AG08395 (cell line): ENCODE measurements at places on chromosomes 1 and 21.

DNA sequence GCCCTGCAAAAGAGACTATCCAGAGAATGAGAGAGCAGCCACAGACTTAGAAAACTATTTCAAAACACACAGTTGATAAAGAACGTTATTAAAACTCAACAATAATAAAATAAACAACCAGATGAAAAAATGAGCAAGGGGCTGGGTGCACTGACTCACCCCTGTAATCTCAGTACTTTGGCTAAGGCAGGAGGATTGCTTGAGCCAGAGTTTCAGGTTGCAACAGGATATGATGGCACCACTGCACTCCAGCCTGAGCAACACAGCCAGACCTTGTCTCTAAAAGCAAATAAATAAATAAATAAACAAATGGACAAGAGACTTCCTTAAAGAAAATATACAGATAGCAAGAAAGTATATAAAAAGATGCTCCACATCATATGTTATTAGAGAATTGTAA is 144.6 kb downstream of the LRRIQ3 start:
- DNase-seq: no peak

DNA sequence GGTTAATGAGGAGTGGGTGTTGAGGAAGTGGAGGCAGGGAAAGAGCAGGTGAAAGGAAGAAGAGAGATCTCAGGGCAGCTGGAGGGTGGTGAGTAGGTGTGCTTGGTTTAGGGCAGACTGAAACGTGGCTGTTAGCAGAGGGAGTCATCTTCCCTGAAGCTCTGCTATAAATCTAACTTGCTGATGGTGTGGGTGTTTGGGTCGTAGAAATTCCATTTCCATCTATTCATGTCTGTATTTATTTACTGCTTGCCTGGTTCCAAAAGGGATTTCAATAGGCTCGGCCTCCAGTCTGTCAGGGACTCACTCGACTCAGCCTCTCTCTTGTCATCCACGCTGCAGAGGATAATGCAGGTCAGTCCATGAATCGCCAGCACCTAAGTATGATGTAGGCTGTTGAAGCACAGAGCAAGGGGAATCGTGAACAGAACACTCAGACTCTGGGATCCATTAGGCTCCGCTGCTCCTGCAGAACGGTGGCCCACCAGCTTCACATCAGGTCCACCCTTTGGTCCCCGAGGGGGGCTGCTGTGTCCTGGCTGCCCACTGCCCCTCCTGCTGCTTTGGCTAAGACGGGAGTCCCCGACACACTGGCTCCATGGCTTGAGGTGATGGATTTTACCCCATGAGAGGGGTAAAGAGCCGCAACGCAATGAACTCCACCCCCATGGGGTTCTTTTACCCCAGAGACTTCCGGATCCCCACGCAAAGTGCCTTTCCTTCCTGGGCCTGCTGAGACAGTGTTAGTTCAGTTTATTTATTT is 156.2 kb downstream of the RHOU start:
- DNase-seq: no peak

DNA sequence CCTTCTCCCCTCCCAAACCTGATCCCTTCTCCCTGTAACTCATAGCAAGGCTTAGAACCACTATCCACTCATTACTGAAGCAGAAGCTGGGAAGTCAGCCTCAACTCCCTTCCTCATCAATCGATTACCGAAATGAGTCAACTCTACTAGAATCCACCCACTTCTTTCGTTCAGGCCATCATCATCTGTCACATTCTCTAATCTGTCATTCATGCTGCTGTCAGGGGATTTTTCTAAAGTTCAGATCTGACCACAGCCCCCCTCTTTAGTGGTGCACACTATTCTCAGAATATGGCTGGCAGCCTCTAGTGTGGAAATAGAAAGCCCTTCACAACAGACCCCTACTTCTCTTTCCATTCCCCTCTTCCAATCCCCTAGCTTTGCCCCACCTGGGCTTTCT is 5.1 kb downstream of the NT5C1A start:
- DNase-seq: no peak

GRCh38 chr1:47186267-47187185 is 3.3 kb downstream of the PDZK1IP1 start:
- DNase-seq: no peak

DNA sequence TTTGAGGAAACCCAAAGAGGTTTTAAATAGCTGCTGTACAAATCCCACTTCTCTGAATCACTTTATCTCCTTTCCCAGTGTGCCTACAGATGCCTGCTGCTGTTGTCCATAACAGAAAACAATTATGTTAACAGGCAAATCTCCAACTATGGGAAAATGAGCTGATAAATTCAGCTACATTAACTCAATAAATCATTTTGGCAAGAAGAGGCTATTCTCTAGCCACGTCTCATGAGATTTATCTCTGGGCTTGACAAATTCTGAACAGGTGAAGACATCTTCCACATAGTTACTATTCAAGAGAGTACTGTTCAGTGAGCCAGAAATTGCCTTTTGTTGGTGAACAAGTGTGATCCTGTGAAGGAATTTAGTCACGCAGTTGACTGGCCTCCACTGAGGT is 327.1 kb upstream of the FMN2 start:
- DNase-seq: no peak

- DNase-seq: peak; percentile 75
Measured at GRCh38 chr1:78176448-78176847, 130.7 kb downstream of the GIPC2 start.

DNA sequence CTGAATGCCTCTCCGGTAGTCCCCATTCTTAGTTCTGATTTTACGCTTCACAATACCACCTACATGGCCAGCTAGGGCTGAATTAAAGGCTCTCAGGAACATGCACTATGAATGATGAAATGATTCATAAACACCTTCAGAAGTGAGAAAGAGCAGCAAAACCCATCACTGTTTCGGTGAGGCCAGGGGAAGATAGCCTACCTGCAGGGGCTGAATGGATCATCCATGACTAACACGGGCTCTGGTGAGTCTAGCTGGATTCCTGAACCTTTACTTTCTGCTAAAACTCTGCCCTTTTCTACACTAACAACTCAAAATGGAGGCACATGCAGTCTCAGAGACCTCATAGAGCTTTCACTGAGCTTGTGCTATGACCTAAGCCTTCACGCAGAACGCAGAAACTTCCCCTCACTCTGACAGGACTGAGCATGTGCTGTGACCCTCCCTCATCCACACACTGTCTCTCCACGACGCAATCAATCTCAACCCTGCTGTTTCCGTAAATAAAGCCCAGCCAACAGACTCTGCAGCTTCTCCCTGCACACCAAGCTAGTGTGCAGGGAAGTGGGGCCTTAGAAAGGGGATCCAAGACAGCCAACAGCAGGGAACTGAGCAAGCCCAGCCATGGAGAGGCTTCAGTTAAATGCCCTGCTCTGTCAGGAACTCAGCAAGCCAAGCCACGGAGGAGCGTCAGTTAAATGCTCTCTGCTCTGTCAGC is 207.8 kb downstream of the SLC45A1 start:
- peak; percentile 76 for DNase-seq

DNA sequence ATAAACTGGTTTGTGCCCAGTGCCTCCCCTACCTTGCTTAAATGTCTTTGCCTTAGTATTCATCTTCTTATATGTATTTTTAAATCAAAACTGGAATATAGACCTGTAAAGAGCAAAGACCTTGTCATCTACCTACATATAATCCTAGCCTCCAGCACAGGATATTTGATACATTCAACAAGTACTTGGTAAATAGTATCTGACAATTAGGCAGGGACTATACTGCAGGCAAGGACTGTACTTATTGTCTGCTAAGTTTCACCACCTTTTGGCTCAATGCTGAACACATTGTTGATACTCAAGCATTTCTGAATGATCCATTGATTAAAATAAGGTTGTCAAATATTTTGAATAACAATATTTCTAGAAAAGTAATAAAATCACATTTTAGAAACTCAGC is 96.4 kb downstream of the PKN2 start:
- DNase-seq: no peak

- DNase-seq: no peak
Measured at GRCh38 chr1:97903626-97904025, 17.2 kb downstream of the DPYD start.

- no peak for DNase-seq
Measured at GRCh38 chr1:243939167-243939848, 89.3 kb upstream of the AKT3 start.

DNA sequence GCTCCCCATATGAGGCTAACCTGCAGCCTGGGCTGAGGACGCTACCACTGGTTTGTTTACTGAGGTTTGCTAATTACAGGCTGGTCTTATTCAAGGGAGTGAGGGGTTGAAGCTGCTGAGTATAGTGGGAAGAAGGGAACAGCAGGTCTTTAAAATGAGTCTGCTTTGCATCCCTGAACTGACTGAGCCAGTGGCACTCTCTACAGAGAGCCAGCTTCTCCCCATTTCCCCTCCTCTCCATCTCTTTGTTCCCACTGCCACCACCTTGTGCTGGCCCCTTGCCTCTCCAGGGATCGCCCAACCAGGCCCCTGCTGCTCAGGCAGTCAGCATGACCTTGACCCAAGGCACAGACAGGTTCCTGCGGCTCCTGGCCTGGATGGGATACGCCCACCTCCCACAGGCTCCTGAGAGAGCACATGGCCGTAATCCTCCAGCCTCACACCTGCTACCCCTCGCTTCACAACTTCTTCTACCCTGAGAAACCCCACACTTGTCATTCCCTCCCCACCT is 45.0 kb downstream of the IER5 start:
- DNase-seq: no peak

DNA sequence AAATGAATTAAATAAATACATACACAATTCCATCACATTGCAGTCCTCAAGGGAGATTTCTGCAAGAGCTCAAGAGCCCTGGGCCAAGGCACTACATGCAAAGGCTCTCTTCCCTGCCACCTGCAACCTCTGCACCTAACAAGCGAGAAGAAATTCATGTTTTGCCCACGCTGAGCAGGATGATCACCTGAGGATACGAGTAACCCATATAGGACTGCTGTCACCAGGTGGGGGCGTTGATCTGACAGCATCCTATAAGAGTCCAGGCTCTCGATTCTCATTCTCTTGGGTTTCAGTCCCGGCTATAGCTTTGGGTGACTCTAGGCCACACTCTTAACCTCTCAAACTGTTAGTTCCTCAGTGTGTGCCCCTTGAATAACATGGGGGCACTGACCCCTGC is 18.7 kb upstream of the SPOCD1 start:
- no peak for DNase-seq

- no peak for DNase-seq
Measured at GRCh38 chr1:205369701-205370123, 13.0 kb upstream of the KLHDC8A start.

DNA sequence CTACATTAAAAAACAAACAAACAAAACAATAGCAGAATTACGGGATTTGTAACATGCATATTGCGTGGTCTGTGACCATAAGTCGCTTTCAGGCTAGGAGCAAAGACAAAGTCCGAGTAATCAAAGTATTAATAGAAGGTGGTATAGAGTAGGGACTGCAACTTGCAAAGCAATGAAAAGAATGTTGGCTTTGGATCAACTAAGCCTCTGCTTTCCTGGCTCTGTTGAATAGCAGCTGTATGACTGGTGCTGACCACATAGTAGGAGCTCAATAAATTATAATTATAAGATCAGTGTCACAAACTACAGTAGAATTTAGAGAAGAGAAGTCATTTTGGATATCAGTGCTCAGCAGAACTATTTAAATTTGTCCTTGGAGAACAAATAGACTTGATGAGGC is 586.4 kb downstream of the DPYD start:
- peak; percentile 72 for DNase-seq

- no peak for DNase-seq
Measured at GRCh38 chr1:31154000-31154631, 85.6 kb downstream of the NKAIN1 start.

DNA sequence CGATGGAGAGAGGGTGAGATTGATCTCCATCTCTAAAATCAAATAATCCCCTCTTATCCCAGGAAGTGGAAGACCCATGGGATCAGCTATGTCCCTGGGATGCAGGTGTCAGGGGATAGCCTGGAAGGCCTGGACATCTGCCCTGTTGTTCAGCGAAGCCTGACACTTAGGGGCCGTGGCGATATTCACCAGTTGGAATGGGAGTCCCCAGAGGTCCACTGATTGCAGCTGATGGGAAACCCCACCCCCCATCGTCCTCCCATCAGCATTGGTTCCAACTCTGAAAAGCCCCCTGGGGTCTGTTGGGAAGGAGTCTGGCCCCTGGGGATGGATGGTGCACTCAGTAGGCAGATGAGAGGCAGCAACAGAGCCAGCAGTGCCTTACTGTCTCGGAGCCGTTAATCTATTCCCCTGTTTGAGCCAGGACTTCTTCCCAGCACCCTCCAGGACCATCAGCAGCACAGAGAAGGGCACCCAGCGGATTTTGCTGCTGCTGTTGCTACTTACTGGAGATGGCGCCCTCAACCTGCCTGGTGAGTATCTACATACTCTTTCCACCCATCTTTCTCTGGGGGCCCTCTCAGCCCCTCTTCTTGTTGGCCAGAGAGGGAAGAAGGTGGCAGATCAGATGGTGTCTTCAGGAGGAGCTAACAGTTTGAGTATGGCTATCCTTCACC is 13.4 kb downstream of the CATSPER4 start:
- no peak for DNase-seq

DNA sequence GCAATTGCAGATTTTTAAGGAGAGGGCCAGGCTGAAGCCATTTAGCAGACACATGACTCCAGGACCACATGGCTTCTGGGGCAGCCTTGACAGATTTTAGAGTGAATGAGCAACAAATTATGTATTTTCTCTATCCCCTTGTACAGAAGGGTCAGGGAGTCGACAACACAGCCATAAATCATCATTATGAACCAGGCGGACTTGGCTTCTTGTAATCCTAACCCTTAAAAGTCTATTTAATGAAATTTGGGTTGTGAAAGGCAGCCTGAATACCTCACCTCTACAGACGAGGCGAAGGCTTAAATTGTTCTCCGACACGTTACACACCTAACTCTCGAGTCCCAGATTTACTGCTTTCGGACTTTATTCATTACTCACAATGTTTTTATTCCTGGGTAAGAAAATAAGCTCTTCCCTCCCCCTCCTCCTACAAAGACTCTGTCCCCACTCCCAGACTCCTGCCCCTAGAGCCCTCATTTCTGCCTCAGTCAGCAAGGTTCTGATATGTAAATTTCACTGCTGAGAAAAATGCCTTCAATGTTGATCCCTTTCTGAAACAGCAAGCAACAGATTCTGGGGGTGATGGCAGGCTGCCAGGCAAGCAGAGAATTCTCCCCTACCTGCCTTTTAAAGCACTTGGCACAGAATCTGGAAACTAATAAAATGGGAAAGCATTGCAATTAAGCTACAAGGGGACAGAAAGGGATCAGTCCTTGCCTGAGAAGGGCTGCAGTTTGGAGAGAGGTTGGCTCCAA is 51.6 kb downstream of the PLPP3 start:
- DNase-seq: no peak

GRCh38 chr1:172211221-172211620 is 209.3 kb upstream of the C1orf105 start:
- DNase-seq: no peak

- no peak for DNase-seq
Measured at GRCh38 chr21:30813174-30813573, at the start of gene KRTAP8-1. TSS of gene KRTAP8-1 (minus strand) at chr21:30813274. CDS start at chr21:30813220, 54 bp downstream.
